Caco-2 (cell line): ENCODE measurements at places on chromosomes 4 and X.

- no peak for DNase-seq
These were observed 12.3 kb downstream of the CASP3 start for GRCh38 chr4:184636897-184637296.

- no peak for DNase-seq
These were observed 4.1 kb downstream of the IBSP start for GRCh38 chr4:87803421-87803820.

DNA sequence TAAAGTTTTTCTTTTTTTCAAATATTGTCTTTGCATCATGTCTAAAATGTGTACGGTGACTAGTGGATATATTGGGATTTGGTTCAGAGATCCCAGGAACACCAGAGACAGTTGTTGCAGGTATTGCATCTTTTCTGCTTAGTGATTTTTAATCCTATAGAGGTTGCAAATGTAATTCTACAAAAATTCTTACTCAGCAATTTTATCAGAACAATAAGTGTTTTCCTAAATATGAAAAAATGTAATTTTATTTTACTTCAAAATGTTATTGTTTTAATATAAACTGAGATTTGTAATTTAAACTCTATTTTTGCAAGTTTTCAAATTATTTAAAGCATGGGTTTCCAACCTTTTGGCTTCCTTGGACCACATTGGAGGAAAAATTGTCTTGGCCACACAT lies 8.2 kb downstream of the ZNF718 start:
- no peak for DNase-seq

- DNase-seq: no peak
These were observed 49.1 kb downstream of the STAG2 start for GRCh38 chrX:124010566-124010965.

DNA sequence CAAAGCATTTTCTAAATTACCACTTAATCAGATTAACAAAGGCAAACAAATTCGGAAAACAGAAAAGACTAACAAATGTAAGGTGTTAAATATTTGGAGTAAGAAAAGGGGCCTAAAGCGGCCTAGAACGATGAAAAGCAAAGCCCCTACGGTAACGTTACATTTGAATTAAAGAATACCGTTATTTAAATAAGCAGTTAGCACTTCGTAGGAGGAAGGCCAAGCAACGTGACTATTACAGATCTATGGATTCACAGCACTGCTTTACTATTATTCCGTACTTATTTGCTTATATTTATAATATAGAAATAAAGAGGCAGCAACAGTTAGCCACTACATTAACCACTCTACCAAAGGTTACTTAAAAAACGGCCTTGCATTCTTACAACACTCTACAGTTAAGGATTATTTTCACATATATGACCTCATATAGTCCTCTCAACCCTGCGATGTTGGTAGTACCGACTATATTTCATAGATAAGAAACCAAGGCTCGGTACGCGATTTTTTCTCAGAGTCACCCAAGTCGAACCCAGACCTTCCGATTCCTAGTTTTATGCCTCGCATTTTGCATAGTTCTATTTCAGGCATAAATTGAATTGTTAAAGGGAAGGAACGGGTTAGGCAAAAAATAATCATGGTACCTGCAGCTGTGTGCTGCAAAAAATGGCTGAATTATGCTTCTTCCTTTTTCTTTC lies 2.9 kb downstream of the KLHL15 start:
- DNase-seq: no peak

GRCh38 chr4:116400480-116400879 lies 684.9 kb downstream of the TRAM1L1 start:
- DNase-seq: no peak

DNA sequence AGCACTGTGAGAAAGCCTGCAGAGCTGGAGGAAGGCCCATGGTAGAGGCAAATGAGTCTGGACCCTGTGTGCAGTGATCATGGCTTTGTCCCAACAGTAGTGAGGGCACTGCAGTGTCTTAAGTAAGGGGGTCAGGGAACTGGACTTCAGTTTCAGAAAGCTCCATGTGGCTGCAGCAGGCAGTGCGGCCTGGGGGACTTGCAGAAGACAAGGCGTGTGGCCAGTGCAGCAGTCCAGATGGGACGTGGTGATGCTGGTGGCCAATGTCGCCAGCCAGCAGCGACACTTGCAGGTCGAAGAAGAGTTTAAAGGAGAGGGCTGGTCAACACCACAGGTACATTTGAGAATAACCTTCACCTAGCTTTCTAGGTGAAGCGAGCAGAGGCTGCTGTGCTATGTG lies 113.4 kb downstream of the ZNF827 start:
- no peak for DNase-seq

- DNase-seq: no peak
These were observed 4.7 kb downstream of the SPARCL1 start for GRCh38 chr4:87524456-87524855.

DNA sequence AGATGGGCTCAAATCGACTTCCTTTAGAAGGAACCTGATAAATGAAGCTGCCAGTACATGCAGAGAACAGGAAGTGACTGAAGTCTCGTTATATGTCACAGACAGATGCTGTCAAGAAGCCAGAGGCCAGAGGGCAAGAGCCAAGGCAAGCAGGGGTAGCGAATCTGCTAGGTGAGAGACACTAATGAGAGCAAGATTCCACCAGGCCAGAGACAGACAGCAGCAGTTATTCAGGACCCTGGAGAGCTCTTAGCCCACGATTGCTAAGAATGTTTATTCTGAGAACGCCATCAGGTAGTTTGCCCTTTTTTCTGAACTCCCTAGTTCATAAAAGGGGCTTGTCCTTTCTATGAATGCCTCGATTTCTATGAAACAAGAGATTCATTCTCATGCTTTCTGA lies 73.7 kb downstream of the BEND2 start:
- peak; percentile 30 for DNase-seq

DNA sequence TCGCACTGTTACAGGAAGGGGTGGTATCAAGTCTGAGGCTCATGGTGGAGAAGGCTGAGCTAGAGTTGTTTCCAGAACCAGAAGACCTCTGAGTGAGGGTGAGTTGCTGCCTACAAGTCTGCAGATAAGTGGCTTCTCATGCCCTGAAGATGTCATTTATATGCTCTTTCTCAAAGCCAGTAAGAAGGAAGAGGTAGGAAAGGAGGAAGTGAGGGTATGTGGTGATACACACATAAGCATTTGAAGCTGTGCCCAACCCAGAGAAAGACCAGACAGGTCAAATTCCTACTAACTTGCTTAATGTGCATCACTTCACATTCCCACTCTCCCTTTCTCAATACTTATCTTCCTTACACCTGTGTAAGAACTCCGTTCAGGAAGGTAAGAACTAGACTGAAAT lies at the start of gene PPBP:
Gene PPBP, minus strand, starts transcription at position 130 of the 400 bp plus-strand sequence. Its CDS starts 87 bp downstream, at position 43.
- no peak for DNase-seq

GRCh38 chr4:177182166-177182565 lies 127.5 kb upstream of the NEIL3 start:
- no peak for DNase-seq

DNA sequence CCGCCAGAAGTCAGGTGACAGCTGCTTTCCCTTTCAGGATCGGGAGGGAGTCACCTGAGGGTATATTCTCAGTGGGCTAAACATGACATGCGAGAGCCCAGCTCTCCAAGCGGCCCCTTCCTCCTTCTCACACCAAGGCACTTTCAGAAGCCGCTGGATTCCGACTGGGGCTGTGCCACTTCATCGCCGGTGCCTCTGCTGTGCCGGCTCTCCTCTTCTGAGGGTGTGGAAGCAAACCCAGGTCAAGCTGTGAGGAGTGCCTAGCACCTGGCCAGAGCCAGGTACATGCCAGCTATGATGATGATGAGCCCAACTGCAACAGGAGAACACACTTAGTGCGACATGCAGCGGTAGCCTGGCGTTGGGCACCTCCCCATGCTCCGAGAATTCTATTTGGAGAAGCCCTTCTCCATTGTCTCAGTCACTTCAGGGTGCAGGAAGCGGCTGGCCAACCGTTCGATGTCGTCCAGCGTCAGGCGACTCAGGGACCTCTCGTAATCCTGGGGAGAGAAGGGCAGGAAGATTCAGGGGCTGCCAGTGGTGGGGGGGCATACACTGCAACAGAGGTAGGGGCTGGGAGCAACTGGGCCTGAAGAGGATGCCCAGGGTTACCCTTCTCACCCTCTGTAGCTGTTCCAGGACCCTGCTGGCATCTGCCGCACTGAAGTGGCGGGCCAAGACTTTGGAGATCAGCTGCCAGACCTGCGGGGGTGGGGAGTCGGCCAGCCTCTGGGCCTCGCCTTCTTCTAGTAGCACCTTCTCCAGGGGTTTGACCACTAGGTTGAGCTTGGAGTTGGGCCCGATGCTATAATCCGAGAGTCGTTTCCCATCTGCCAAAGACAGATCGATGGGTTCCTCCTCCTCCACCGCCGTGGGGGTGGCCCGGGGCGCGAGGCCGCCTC lies 1.0 kb downstream of the UBL4A start:
- DNase-seq: no peak

- DNase-seq: no peak
These were observed 250.4 kb upstream of the GIMD1 start for GRCh38 chr4:106618956-106619355.

GRCh38 chr4:78756776-78757175 lies 19.4 kb upstream of the BMP2K start:
- DNase-seq: no peak

DNA sequence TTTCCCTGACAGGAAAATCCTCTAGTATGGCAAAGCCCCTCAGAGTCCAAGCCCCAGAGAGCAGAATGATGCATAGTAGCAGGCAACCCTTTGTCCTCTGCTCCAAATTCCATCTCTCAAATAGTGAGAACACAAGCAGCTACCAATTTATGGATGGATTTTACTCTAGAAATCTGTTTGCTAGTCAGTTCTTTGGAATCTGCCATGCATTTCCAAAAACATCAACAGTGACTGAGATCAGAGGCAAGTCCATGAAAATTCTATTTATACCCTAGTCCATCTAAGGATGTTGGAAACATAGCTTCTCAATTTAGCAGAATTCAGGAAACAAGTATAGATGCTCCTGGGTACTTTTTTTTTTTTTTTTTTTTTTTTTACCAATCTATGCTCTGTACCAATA lies 10.0 kb upstream of the CC2D2A start:
- DNase-seq: no peak

- DNase-seq: no peak
These were observed 46.4 kb upstream of the UGT2B7 start for GRCh38 chr4:69049860-69050259.

DNA sequence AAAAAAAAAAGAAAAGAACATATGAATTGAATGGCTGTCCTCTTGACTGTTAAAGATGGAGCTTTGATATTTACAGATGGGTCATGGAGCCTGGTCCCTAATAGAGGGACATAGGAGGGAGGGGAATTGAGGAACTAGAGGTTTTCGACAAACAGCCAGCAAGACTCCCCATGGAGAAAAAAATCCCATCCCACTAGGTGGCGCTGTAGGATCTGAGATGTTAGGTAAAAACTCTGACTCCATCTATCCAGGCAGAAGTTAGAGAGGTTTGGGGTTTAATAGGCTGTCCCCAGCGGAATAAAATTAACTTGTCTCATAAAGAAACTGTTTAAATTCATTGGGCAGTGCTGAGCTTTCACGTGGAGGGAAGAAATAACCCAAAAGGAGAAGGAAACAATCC lies 45.9 kb downstream of the HMGB2 start:
- peak; percentile 74 for DNase-seq

DNA sequence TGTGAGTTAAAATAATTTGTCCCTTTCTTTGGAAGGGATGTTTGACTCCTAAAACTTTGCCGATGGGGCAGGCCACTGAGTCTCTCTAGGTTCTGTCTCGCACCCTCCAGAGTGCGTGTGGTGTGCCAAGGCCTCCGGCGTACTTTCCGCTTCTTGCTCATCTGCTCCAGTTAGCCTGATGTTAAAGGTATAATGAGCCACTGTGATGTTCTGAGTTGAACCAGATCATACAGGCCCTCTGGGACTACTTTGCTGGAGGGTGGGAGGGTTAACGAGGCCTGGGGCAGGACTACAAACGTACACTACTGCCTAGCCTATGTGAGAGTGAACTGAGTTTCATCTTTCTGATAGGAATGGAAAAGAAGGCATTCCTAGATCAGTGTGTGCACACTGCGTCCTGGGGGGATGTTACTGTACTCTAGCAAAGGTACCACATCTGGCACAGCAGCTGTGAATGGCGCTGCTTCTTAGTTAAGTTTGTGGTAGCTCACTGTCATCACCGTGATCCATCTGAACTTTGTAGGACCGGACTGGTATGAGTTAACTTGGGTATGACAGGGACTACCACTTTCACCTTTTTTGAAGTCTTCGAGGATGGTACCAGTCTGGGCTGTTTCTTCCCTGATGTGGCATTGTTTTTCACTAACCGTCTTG lies 60.2 kb downstream of the RGS12 start:
- no peak for DNase-seq

GRCh38 chr4:15031197-15031596 lies 28.9 kb downstream of the CPEB2 start:
- DNase-seq: no peak

DNA sequence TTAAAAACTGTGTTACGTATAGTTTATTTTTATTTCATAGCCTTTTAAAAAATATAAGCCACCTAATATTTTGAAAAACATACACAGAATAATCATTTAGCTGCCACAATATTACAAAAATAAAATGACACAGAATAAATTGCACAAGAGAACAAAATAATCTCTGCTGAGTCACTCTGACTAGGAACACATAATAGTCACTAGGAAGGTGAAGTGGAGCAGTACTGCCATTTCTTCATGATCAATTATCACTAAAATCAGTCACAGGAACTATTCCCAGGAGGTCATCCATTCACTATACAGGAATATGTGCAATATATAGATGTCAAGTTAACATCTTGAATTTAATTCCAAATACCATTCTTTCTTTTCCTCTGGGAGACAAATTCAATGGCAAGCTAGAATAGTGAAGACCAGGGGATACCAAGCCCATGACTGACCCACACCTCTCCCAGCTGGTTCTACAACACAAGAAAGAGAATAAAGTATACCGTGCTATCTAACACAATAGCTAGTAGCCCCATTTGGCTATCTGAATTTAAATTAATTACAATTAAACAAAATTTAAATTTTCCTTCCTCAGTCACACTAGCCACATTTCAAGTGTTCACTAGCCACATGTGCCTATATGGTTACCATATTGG lies 5.9 kb downstream of the SMIM43 start:
- DNase-seq: no peak

DNA sequence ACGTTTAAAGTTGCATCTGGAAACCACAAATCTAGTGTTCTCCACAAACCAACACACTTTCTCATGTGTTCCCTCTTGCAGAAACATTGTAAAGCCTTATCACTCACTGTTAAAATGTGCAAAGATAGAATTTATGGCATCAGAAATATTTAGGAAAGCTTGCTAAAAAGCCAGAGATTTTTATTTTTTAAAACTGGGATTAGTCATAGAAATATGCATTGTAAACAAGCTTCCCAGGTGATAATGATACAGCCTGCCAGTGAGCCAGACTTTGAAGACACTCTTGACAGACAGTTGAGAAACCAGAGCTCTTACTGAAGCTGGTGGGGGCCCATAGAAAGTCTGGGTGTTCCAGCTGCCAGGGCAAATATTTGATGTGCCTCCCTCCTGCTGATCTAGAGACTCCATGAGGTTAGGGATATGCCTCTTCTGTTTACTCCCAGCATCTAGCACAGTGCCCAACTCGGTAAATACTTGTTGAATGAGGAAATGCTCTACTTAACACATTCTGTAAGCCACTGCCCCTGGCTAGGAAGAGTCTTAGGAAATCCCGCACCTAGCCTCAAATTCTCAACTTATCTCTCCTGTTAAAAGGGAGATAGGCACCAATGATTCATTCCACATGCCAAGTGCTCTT lies 179.0 kb upstream of the RASGEF1B start:
- DNase-seq: peak; percentile 46

GRCh38 chrX:9403374-9403773 lies 61.5 kb upstream of the TBL1X start:
- DNase-seq: no peak

GRCh38 chrX:22135994-22136684 lies 104.0 kb downstream of the PHEX start:
- DNase-seq: no peak

- DNase-seq: no peak
These were observed 1153.3 kb upstream of the PABPC4L start for GRCh38 chr4:135354876-135355275.
